Right ventricle myocardium superior (tissue), 1 donor: ENCODE measurements at places on chromosomes 1 and 21. TPM values are rescaled to one million over a fixed set of nuclear protein-coding genes. Genes with fewer than 3 reads are reported as not detected.

DNA sequence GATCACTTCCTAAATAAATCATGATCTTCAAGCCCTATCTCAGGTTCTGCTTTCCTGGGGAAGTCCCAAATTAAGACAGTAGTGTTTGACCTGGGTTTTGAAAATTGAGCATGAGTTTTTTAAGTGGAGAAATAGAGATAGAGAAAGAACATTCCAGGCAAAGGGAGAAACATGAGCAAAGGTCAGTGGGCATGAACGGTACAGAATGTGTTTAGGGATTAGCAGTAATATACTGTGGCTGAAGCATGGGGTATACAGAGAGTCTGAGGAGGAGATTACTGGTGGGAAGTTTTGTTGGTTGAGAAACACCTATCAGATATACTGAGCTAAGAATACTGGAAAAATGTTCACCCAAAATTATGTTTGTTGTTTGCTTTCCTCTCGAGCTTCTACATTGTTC is 15.2 kb upstream of the MYSM1 start:
- DNase-seq = no peak

Gene TCP10L
- 2.4 TPM for total RNA-seq

Gene SPATC1L
- 6.3 TPM for total RNA-seq

Gene GBP6
- 0.13 TPM for total RNA-seq

Gene ST6GALNAC3
- 4.5 TPM for total RNA-seq

DNA sequence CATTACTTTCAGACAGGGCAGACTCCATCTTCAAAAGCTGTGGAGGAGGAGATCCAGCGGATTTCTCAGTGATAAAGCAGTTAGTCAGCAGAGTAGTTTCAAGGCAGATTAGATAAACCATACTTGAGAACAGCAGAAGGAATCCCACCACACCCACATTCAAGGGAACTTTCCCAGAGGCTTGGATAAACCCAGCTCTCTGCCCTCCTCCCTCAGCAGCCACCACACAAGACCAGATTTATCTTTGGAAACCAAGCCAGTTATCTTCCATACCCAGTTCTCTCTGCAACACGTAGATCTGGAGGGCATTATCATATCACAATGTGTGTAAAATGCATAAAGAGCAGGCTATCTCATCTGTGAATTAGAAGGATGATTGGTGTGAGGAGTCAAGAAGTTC is 40.2 kb downstream of the GFI1 start:
- DNase-seq = no peak

Gene GNB1
- total RNA-seq = 154 TPM

Gene ENTREP3
- total RNA-seq = 13.8 TPM

GRCh38 chr1:103489935-103490334 is 35.6 kb upstream of the RNPC3 start:
- no peak for DNase-seq

GRCh38 chr1:36457691-36458090 is 6.5 kb downstream of the MRPS15 start:
- no peak for DNase-seq

Gene ARTN
- total RNA-seq = not detected

GRCh38 chr1:174964972-174965361 is 34.8 kb upstream of the CACYBP start:
- no peak for DNase-seq

GRCh38 chr1:17016317-17016661 is 4.6 kb upstream of the ATP13A2 start:
- DNase-seq = no peak

Gene LMOD1
- 9.6 TPM for total RNA-seq

DNA sequence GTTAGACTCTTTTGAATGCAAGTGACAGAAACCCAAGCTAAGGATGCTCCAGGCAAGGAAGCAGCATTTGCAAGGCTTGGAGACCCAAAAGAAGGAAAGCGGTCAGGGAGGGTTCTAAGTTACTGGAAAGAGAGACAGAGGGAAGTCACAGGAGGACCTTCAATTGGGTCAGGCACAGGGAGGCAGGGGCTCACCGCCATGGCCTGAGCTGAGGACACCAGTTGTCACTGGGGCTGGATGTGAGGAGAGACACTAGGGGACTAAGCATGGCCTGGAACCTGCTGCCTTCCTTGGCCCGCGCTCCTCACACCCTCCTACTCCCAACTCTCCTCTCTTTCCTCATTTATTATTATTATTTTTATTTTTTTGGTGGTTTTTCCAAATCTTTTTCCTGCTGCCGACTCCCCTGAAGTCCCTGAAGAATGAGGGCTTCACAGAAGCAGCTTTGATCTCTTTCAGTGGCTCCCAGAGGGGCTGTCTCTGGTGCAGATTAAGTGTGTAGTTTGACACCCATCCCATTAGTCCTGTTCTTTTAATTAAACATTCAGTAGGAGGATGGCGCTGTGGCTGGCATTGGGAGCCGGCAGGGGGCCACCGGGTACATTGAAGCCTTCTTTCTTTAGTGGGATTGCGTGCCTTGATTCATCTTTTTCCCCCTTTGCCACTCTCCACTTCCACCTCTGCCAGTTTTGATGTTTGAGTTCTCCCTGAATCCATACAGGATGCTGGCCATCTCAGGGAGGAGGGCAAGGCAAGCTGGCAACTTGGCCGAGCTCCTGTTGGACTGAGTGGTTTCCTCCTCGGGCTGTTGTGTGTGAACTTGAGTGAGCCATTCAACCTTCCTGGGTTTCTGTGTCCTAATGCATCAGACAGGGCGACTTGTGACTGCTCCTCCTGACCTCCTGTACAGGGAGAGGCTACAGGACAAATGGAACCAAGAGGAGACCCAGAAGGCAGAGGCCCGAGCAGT is 59.3 kb downstream of the MDM4 start:
- DNase-seq = no peak

Gene LAMC2
- total RNA-seq = 4.0 TPM

Gene OVAAL
- total RNA-seq = 1.1 TPM

- no peak for DNase-seq
Observed at GRCh38 chr1:201783058-201783457, 45.9 kb upstream of the IPO9 start.

GRCh38 chr1:38962560-38962959 is 20.9 kb upstream of the RHBDL2 start:
- DNase-seq = no peak

DNA sequence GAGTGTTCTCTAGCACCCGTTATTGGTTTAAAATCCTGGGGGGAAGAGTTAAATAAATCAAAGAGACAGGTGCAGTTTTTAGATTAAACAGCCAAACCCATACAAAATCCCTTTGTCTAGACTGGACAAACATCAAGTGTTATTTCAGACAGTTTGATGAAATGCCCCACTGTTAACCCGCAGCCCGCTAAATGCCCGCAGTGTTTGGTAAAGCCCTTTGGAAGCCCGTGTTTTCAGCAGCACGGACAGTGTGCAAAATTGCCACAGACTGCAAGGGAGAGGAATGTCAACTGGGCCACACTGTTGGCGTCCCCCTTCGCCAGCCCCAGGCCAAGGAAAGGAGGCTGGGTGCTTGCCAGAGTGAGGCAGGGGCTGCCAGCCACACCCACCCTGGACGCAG is 26.6 kb downstream of the AJAP1 start:
- no peak for DNase-seq

- no peak for DNase-seq
Observed at GRCh38 chr1:72567521-72567920, 285.2 kb upstream of the NEGR1 start.

- DNase-seq = no peak
Observed at GRCh38 chr21:31159808-31160207, 121.5 kb upstream of the KRTAP19-8 start.

Gene AUNIP
- 0.11 TPM for total RNA-seq

DNA sequence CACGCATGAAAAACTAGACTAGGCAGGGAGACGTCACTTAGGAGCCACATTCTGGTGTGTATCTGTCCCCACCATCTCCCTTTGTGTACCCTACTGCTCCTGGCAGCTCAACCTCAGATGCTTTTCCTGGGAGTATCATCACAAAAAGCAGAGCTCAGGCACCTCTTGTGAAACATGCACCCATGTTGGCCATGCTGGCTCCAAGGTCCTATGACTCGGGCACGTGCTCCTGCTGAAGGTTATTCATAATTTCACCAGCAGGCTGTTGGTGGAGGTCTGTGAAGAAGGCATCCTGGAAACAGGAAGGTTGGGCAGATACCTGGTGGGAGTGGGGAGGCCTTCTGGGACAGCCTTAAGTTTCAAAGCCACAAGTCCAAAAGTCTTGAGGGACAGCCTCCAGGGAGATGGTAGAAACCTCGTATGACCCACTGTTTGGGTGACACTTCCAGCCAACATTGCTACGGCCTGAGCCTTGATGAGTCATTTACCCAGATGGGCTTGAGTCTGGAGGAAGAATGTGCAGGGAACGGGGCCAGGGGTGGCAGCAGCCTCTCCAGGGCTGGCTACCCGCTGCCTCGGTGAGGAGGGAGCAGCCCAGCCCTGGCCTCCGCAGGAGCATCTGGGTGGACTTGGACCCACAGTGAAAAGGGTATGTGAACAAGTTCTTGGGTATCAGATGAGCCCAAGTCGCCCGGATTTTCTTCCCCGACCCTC is 75.8 kb downstream of the PGBD5 start:
- no peak for DNase-seq

- no peak for DNase-seq
Observed at GRCh38 chr1:100087396-100087795, 45.3 kb downstream of the SASS6 start.

- no peak for DNase-seq
Observed at GRCh38 chr1:67942274-67942673, 108.2 kb downstream of the DIRAS3 start.

DNA sequence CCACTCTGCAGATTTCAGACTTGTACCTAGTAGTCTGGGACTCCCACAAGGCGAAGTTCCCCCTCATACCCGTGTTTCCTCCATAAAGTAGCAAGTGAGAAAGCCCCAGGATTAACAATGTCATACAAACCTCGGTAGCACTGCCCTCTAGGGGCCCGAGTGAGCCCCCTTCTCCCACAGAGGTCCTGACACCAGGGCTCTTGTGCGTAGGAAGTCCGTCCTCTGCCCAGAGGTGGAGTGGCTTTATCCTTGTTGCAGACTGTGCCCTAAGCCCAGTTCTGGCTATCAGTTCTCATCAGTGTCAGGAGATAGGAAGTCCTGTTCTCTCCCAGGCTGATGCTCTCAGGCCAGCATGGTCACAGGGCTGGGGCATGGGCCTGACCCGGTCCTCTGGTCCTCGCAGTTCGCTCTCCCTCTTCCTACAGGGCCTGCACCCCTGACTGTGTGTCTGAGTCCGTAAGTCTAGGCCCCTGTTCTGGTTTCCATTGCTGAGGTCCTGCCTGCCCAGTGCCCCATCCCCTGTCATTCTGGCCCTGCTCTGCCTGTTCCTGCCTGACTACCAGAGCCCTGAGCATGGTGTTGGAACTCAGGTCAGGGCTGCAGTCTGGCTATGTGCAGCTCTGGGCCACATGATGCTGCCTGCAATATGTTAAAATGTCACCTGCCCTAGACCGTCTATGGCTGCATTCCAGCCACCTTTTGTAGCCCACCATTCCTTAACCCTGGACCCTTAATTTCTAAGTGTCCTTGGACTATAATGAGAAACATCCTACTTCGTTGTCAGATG is 285.6 kb downstream of the ASTN1 start:
- no peak for DNase-seq

DNA sequence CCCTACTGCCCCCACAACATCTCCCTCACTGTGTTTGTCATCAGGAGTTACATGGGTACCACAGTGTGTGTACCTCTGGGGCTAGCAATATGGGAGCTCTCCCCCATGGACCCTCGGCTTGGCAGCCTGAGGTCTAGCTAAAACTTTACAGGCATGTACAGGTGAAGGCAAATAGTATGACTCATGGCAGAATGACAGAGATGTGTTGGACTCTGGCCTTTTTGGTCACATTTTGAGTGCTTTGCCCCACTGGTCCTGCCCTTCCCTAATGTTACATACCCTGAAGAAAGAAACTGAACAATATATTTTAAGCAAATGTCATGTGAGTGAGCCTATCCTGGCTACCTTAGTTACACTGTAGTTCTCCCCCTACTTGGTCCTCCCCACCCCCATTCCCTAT is 124.0 kb downstream of the NGF start:
- DNase-seq = no peak

GRCh38 chr1:41503538-41504113 is 19.1 kb upstream of the EDN2 start:
- DNase-seq = no peak

GRCh38 chr1:214658785-214659184 is 55.8 kb downstream of the CENPF start:
- no peak for DNase-seq

Gene GOLPH3L
- total RNA-seq = 15.2 TPM

DNA sequence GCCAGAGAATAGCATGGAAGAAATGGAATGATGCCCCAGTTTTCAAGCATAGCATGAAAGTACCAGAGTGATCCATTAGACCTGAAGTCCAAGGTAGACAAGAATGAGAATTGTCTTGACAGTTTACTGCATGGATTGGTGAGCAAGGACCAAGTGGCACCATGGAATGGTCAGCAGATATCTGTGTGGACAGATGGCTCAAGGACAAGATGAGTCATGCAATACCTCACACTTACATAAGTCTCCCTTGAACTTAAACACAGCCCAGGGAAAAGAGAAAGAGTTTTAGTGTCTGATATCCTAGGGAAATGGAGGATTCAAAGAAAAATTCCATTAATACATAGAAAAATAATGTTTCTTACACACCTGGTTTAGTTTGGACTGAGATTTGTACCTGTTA is 195.2 kb downstream of the MRPL39 start:
- no peak for DNase-seq

DNA sequence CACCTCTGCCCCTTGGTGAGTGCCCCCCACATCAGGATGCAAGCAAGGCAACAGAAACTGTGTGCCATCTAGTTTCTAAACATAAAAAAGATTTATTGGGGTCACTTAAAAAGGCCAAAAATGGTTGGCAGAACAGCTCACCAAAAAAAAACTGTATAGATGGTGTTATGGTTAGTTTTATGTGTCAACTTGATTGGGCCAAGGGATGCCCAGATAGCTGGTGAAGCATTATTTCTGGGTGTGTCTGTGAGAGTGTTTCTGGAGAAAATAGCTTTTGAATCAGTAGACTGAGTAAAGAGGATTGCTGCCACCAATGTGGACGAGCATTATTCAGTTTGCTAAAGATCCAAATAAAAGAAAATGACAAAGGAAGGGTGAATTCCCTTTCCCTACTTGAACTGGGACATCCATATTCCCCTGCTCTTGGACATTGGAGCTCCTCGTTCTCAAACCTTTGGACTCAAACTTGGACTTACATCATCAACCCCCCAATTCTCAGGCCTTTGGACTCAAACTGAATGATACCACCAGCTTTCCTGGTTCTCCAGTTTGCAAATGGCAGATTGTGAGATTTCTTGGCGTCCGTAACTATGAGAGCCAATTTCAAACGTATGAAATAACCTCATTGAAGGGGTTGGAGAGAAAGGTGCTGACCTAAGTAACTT is 16.9 kb downstream of the CAPN9 start:
- no peak for DNase-seq

GRCh38 chr1:67052741-67053534 is 1.0 kb downstream of the SLC35D1 start:
- peak; percentile 54 for DNase-seq

DNA sequence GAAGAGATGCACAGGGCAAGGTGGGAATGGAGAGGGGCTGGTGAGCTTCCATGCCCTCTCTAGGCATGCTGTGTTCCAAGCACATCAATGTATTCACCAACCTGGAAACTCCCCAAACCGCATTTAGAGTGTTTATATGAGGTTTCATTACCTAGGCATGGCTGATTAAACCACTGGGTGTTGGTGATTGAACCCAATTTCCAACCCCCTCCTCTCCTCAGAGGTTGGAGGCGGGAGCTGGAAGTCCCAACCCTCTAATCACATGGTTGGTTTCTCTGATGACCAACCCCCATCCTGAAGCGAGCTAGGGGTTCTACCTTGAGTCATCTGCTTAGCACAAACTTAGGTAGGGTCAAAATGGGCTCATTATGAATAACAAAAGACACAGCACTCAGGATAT is 3.0 kb upstream of the PPIE start:
- no peak for DNase-seq

GRCh38 chr1:171901245-171901644 is 59.9 kb downstream of the DNM3 start:
- no peak for DNase-seq
